Psoas muscle (tissue), 8 donors: ENCODE measurements at places on chromosomes 7 and 10.

DNA sequence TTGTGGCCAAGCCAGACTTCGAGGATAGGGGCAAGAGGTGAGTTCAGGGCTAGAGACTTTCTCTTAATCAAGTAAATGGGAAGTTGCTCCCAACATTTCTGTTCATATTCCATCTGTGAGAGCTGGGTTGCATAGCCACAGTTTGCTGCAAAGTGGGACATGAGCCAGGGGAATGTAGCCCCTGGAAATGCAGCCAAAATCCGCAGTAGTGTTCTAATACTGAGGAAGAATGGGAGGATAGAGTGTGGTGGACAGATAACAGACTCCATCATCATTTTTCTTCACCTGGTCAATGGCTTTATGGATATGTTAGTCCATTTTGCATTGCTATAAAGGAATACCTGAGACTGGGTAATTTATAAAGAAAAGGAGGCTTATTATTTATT is 177.7 kb downstream of the SKIDA1 start:
- DNase-seq = no peak

GRCh38 chr7:148727501-148728278 is 29.0 kb downstream of the CUL1 start:
- DNase-seq = no peak

DNA sequence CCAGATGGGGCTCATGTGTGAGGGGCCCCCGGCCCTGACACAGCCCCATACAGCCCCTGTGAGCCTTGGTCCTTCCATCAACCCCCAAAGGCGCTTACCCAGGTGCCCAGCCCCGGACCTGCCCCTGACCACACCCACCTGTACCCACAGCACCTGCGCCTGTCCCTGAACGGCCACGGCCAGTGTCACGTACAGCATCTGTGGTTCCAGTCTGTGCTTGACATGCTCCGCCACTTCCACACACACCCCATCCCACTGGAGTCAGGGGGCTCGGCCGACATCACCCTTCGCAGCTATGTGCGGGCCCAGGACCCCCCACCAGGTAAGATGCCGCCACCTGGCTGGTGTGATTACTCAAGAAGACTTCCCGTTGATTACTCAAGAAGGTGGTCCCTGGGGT is 33.5 kb downstream of the SH2B2 start:
- DNase-seq = no peak

GRCh38 chr7:116261904-116262303 is 51.6 kb downstream of the TES start:
- no peak for DNase-seq

GRCh38 chr7:67484244-67484751 is 487.7 kb downstream of the TYW1 start:
- DNase-seq = peak; percentile 55

GRCh38 chr7:23925088-23925487 is 215.1 kb downstream of the STK31 start:
- no peak for DNase-seq

GRCh38 chr7:39936761-39937160 is 13.3 kb upstream of the CDK13 start:
- DNase-seq = no peak

- no peak for DNase-seq
Observed at GRCh38 chr10:80313523-80313922, 24.1 kb upstream of the MAT1A start.

- DNase-seq = no peak
Observed at GRCh38 chr10:97774811-97775294, 3.1 kb upstream of the SFRP5 start.

- DNase-seq = no peak
Observed at GRCh38 chr7:110947408-110947807, 143.5 kb upstream of the LRRN3 start.

DNA sequence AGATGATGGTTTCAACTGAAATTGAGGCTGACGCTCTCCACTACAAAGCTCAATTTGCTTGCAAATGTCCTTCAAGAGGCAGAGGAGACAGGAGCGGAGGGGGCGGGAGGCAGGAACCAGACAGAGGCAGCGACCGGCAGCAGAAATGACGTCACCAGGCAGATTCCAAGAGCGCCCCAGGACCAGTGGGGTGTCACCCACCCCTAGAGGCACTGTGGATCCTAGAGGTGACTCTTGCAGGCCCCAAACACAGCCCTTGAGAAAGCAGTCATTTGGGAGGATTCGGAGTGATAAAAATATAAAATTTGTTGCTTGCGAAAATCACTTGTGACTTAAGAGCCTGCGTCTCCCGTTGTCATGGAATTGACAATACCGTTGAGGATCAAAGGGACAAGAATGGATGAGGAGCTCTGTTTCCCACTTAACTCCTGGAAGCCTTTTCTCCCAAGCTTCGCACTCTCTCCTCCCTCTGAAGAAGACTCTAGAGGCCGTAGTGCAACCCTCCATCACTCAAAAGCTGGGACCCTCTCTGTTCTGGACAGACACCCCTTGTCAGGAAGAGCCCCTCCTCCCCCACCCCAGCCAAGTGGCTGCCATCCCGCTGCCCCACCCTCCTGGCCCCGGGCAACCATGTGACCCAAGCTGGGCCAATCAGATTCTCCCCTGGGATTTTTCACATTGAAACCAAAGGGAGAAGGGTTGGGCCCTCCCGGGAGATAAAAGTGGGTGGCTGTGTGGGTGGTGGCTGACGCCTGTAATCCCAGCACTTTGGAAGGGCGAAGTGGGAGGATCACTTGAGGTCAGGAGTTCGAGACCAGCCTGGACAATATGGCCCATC is 16.3 kb upstream of the SLC29A4 start:
- no peak for DNase-seq

- no peak for DNase-seq
Observed at GRCh38 chr10:31170636-31171035, 139.0 kb upstream of the ZNF438 start.

DNA sequence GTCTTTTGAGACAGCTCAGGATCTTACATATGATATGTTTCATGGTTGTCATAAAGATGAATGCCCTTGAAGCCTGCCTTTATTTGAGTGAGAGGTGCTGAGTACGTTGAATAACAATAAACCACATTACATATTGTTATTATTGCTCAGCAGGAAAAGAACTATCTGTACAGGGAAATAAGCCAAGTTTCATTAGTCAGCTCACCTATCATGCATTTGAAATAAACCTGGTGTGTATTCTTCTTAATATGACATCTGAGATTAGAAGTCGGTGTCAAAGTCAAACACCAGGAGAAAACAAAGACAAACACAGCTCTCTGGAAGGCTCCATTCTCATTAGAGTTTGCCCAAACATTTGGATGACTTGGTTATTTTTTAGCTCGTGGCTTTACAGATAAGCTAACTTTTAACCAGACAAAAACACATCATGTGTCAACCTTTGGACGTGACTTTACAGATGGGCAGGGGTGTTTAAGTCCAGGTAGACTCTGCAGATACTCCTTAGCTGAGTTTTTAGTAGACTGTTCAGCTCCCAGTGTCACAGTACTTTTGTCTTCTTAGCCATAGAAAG is 71.2 kb upstream of the AOAH start:
- DNase-seq = no peak
